ENCODE measurements at places on chromosomes 12 and 14.

GRCh38 chr14:55336691-55337090, 65.5 kb downstream of the FBXO34 start:
- DNase-seq, result no peak

DNA sequence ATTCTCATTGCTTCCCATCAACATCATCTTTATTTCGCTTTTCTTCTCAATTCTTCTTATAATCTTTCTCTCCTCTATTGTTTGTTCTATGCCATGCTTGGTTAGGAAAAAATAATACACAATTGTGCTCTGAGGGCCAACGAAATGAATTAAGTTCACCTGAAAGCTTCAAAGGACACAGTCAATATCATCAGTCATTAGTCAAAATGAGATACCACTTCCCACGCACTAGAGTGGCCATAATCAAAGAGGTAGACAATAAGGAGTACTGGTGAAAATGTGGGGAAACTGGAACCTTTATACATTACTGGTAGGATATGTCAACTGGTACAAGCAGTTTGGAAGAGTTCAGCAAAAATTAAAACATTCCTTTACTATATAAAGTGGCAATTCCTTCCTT, 91.5 kb downstream of the TMTC1 start:
- no peak for DNase-seq

GRCh38 chr12:131776237-131776889, 51.8 kb upstream of the MMP17 start:
- no peak for DNase-seq

- DNase-seq, result no peak
Observed at GRCh38 chr12:59432057-59432456, 163.8 kb upstream of the SLC16A7 start.

DNA sequence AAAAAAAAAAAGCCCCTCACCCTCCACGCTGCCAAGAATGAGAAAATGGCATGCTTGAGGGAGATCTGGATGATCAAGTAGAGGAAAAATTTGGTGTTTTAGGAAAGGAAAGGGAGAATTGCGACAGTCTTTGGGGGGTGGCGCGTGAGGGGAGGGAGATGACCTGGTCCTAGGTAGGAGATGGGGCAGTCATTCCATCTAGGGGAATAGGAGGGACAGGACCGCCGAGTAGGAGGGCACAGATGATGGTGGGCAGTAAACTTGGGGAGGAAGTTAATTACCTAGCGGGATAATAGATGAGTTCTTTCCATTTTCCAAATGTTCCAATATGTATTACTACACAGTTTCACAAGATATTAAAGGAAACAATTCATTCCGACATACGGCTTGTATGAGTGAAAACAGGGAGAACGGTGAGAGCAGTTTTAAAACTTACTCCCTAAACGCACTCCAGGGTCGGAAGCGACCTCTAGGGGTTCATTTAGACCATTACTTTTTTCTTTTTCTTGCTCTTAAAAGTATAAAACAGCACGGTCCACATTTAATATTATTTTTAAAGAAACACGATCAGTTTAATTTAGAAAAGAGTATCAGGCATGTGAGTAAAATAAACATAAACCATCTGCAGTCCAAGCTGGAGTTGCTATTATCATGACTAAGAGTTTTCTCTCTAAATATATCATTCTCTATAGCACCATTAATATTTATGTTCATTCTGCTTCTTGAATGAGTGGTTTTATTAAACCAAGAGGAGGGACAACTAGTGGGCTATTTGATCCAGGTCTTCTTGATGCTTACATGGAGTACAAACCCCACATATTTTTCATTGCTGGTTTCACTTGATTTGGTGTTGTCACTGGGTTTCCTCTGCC, 3.0 kb upstream of the FNTB start:
- DNase-seq, result peak; percentile 28

GRCh38 chr14:104586832-104587620, 7.5 kb downstream of the C14orf180 start:
- no peak for DNase-seq

DNA sequence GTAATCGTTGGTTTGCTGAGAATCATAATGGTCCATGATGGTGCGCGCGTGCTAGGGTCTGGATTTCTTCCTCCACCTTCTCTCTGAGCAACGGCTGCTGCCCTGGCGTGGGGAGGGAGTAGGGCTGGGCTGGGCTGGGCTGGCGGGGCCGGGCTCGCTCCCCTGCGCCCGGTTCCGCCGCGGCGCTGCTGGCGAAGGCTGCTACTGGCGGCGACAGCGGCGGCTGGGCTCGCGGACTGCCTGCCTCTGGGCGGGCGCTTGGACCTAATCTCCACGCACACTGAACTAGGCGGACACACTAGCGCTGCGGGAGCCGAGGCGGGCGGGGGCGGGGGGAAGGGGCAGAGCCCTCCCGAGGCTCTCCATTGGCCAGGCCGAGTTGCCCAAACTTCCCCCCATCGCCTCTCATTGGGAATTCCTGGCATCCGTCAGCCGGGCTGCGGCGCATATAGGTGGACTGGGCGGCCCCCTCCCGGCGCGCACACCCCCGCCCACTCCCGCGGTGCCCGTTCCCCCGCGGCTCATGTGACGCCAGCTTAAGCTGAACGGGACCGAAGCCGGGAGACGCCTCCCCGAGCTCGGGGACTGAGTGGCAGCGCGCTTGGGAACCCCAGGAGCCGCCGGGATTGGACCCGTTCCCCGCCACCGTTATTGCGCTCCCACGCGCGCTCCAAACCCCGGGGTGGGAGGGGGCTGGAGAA, at the start of gene ACTN1:
Gene ACTN1 (minus strand): TSS at position 282 of the 701 bp plus-strand sequence. CDS start 246 bp downstream, at position 36.
- DNase-seq, result peak; percentile 57
